ENCODE measurements at places on chromosomes 3 and 15.
A peak's percentile ranks its signal among the peaks of the same experiment; 100 is the strongest.

DNA sequence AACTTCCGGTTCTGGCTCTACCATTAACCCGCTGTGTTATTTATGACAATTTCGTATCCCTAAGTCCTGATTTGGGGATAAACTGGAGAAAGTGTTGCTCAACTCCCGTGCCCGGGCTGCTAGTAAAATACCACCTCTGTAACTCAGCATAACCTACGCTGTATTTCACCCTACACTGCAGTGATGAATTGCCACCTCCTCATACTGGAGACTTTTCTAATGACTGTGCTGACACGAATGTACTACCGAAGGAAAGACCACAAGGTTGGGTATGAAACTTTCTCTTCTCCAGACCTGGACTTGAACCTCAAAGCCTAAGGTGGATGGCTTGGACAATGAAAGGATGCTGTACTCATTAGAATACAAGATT lies 16.5 kb downstream of the SLC51A start:
- DNase-seq = no peak

DNA sequence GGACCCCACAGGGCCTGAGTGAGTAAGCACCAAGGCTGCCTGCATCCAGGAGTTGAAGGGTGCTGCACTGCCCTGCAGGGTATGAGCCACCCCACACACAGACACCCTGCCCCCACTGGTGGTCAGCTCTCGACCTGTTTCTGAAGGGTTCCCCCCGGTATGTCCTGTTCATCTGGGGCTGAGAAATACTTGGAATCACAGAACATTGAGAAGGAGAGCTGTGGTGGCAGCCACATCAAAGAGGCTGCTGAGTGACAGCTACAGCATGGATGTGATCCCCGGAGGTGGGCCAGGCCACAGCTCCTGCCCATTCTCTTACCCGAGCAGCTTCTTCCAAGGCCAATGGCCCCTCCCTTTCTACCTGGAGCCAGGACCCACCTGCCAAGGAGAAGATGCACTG lies 66.4 kb upstream of the PLXNA1 start:
- no peak for DNase-seq

DNA sequence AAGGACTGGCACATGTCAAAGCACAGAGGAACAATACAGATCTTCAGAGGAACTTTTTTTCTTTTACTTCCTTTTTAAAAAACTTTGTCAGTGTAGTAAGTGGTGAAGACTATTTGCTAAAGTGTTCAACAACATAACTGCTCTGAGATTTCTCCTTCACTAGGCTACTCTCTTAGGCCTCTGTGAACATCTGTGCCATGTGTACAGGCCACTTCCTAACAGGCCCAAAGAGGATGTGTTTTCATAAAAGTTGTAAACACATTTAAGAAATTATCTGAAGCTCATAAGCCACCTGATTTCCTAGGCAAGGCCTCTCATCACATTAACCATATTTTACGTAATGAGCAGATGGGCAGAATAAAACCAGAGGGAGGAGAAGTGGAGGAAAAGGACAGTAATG lies 235.4 kb downstream of the FHIT start:
- no peak for DNase-seq

- DNase-seq = peak; percentile 33
Measured at GRCh38 chr15:98292442-98293240, 332.1 kb downstream of the ARRDC4 start.

DNA sequence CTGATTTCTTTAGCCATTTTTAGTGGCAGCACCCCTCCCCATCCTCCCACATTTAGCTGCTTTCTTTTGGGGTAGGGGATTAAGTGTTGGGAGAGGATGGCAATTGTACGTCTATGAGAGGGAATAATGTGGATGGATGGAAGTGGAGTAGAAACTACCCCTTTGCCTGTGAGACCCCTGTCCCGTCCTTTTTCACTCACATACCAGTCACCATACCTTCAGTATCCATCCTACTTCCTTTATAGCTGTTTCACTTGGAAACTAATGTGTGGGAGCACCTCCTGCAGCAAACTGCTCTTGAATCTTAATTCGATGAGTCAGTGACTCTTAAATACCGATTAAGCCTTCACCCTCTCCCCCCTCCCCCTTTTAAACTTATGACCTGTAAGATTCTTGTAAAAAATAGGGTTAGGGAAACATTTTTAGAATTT lies 730 bp downstream of the SPRED1 start:
- no peak for DNase-seq

DNA sequence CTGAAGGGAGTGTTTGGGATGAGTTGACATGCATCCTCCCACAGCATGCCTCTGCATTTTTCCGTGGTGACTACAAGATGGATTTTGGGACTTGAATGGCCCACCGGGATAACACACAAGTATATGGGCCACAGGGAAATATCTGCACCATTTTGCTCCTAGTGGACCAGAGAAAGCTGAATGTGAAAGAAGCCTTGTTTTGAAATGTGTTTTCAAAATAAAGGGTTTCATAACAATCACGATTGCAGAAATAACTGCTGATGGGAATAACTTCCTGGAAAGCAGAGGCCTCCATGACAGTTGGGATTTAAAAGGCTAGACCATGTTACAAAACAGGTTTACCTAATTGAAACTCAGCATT lies 77.5 kb upstream of the PRR23C start:
- DNase-seq = no peak

- peak; percentile 77 for DNase-seq
Measured at GRCh38 chr15:40344631-40345120, 3.9 kb upstream of the CCDC9B start.

DNA sequence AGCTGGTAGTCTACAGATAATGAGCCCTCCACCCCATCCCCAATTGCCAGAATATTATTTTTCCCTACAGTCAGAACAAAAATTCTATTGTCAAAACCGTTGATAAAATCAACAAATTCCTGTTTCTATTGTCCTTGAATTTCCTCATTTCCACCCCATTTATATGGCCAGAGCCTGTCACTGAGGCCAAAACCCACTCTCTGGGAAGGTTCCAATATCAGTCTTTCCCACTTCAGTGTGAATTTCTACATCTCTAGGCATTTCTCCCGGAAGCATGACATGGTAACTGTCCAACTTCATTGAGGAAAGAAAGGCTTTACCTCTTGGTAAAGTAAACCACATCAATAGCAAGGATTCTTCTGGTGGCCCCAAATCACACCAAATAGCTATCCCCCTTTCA lies 41.6 kb downstream of the C2CD4A start:
- DNase-seq = no peak

DNA sequence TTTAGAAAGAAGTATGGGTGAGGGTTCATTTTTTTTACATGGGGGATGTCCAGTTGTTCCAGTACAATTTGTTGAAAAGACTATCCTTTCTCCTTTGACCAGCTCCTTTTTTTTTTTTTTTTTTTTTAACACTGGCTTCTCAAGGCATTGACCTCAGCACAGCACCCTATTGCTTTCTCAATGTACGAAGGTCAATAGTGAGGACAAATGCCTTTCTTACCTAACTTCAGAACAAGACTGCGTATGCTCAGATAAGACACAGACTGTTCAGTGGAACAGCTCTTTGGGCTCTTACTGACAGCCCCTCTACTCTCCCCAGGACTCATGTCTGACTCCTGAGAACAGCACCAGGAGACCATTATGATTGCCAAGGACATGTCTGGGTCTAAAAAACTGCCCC lies 10.4 kb upstream of the CILP start:
- DNase-seq = no peak

- DNase-seq = no peak
Measured at GRCh38 chr15:38662033-38662802, 97.6 kb upstream of the RASGRP1 start.

GRCh38 chr3:45929042-45929679 lies 14.1 kb upstream of the CXCR6 start:
- peak; percentile 71 for DNase-seq

- no peak for DNase-seq
Measured at GRCh38 chr3:39275963-39276593, 3.8 kb downstream of the CX3CR1 start.

GRCh38 chr3:30167541-30168011 lies 438.8 kb upstream of the TGFBR2 start:
- no peak for DNase-seq

- no peak for DNase-seq
Measured at GRCh38 chr15:62822228-62822627, 220.3 kb upstream of the TPM1 start.

GRCh38 chr3:178735032-178735674 lies 198.9 kb downstream of the KCNMB2 start:
- no peak for DNase-seq

GRCh38 chr3:11671648-11672100 lies 28.0 kb upstream of the VGLL4 start:
- no peak for DNase-seq

DNA sequence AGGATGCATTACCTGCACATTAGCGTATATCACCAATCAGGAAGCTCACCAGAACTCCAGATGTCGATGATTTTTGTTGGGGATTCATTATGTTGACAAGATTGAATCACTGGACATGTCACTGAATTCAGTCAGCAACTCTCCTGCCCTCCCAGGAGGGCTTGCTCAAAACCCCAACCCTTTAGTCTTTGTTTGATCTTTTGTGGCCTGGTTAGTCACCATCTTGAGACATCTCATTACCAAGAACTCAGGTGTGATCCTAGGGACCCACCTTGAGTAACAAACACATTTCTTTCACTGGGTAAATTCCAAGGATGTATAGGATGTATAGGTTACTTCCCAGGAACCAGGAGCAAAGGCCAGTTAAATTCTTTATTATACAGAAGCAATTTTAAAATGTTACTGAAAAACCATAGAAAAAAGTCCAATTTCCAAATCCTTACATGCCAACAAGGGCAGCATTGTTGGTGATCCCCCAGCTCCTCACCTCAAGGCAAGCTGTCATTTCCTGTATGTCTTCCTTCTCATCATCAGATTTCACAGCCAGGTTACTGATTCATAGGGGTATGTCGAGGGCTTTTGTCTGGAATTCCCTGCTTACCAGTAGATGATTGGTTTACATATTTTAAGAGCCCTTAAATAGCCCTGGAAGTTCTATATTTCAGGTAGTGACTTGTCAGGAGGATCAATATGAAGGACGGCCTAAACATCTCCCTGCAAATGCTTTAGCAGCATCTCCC lies 11.7 kb downstream of the SNRPN start:
- DNase-seq = no peak

GRCh38 chr3:114745322-114746240 lies 401.5 kb downstream of the ZBTB20 start:
- DNase-seq = no peak

DNA sequence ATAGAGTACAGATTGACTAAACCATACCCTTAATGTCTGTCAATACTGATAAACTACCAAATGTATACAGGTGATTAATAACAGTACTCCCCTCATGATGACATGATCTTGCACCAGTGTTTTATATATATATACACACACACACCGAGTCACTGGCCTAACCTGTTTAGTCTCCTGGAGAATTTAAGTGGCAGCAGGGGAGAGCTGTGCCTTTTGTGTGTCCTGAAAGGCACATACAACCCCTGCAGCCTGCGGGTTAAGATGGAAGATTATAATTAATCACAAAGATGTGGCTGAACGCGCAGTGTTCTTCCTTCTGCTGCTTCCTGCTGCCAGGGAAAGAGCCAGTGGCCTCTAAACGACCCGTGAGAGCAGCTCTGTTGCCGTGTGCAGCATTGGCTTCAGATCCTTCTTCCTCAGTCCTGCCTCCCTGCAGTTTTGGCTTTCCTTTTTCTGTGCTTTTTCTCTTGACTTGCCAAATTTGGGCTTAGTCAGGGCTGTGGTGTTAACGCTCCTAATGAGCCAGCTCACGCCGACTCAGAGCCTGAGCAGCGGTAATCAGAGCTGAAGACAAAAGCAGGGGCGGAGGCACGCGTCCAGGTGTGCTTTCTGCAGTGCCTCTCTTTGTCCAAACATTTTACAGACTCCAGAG lies 42.5 kb upstream of the UBE3A start:
- DNase-seq = no peak

GRCh38 chr3:16322189-16322588 lies 57.2 kb downstream of the OXNAD1 start:
- DNase-seq = no peak

- DNase-seq = peak; percentile 42
Measured at GRCh38 chr3:71584394-71585011, 975 bp upstream of the FOXP1 start.

- no peak for DNase-seq
Measured at GRCh38 chr15:93173369-93173768, 84.4 kb upstream of the RGMA start.

DNA sequence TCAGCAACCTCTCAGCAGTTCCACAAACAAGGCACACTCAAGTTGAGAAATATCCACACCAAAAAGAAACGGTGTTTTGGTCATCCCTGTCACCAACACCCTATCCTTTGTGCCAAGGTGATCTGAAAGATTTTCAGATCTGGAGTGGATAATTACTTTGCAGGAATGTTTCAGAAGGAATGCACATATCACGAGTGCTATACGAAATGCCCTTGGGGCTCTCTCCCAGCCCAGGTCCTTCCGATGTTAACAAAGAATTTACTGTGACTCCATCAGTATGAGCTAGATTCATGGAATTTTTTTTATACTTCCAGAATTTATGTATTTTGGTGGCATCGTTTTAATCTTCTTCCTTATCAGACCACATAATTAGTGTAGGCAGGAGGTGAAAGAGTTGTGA lies 105.0 kb downstream of the GRM7 start:
- DNase-seq = no peak

GRCh38 chr3:159944781-159945180 lies 43.9 kb upstream of the IL12A start:
- no peak for DNase-seq

DNA sequence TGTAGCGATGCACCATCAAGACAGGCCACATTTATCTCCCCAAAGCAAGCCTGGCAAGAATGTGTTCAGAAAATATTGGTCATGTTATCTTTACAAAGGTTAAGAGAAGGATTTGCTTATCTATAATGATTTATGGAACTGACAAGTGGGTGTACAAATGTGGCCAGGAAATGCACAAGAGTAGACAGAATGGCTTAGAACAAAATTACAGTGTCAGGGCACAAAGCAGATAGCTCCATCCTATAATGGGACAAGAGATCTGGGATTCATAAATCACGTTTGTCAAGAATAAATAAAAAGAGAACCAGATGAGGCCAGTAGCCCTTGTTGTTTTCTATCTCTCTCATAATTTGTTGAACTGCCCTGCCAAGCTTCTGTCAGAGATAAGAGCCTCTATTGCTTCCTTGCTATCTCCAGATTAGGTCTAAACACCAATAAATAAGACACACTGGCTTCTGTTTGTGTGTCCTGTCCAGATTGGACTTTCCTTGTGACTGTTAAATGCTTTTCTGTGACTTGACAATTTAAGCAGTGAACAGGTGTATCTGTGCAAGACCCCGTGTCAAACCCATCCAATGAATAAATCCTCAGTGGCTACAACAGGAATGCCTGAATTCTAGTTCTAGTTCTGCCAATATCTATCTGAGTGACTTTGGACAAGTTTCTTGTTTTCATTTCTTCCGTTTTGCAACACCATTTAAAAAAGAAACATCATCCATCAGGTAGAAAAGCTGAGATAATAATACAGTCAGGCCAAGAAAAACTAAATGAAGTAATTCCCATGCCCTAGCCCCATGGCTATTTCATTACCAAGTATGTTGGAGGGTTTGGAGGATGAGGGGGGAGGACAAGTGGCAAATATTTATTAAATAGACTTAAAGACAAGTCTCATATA lies 157.2 kb downstream of the DCLK3 start:
- no peak for DNase-seq

All from activated CD4-positive, alpha-beta memory T cell treated with anti-CD3 and anti-CD28 coated beads, Interleukin-2, amount 10 ng/mL, durations not matched to agents 7 days and 5 days (primary cell).